Activated naive CD4-positive, alpha-beta T cell treated with anti-CD3 and anti-CD28 coated beads, Interleukin-2, amount 50 U/mL, for 72 hours (primary cell): ENCODE measurements at places on chromosomes 5 and 9.

- DNase-seq, result no peak
Measured at GRCh38 chr5:114665551-114665950, 303.7 kb downstream of the KCNN2 start.

- DNase-seq, result no peak
Measured at GRCh38 chr9:6229619-6230018, 14.0 kb downstream of the IL33 start.

DNA sequence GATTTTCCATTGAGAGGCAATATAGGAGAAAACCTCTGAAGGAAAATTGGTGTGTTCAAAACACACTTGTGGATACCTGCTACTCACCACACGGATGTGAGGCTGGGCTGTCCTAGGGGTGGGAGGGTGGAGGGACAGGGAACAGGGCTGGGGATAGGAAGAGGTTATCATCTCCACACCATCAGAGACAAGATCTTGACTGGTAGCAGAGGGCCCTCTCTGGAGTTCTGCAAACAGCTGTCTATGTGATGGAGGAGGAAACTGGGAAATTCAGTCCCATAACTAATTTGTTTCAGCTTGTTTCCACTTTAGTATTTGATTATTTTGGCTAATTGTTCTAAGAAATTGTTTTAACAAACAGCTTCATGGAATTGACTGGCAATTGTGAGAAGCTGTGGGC lies 91.6 kb upstream of the FSTL4 start:
- DNase-seq, result no peak

DNA sequence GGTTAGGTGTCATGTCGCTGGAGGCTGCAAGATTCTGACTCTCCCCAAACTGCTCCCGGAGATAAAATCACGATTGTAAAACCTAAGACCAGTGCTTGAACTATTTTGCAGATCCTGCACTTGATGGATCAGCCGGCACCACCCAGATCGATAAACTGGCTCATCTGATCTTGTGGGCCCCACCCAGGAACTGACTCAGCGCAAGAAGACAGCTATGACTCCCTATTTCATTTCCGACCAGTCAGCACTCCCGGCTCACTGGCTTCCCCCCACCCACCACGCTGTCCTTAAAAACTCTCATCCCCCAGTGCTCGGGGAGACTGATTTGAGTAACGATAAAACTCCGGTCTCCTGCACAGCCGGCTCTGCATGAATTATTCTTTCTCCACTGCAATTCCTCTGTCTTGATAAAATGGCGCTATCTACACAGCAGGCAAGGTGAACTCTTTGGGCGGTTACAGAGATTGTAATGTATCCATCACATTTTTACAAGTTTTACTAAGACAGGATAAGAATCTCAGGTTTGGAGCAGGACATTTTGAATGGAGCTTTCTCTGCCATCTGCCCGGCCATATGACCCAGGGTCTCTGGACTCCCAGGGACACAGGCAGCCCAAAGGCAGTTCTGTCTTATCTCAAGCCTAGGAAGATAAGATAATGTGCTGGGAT lies 10.6 kb upstream of the PPP1R26 start:
- DNase-seq, result no peak

DNA sequence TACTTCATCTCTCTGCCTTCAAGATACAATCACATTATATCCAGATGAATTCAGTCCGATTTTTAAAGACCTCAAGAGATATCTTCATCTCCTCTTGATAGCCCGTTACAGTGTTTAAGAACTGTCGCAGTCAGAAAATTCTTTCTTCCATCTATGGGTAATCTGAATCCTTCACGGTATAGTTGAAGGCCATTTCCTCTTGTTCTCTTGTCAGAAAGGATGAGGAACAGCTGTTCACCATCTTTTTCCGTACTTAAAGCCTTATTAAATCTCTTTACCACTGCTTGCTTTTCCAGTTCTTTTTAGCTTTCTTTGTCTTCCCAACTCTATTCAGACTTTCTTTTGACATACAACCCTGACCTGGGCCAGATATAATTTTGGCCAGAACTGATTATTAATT lies 121.8 kb downstream of the XRCC4 start:
- DNase-seq, result no peak

DNA sequence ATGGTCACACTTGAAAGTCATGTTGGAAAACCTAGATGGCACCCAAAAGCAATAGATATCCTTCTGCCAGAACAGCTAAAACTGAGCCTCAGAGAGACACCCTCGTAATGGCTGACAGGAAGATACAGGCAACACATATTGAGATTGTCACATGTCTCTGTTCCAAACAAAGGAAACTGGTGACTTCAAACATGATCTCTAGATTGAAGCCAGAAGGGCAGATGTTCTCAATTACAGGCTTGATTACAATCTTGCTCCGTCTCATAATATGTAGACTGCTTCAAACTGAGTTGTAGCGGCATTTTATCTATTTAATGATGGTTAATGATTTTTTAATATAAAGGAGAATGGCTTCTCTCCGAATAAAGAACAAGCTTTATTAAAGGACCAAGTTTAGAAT lies 774.3 kb downstream of the KCTD16 start:
- DNase-seq, result no peak

- no peak for DNase-seq
Measured at GRCh38 chr9:136051453-136051836, 43.6 kb downstream of the NACC2 start.

- DNase-seq, result no peak
Measured at GRCh38 chr9:88143957-88144625, 5.8 kb upstream of the SPATA31C2 start.

DNA sequence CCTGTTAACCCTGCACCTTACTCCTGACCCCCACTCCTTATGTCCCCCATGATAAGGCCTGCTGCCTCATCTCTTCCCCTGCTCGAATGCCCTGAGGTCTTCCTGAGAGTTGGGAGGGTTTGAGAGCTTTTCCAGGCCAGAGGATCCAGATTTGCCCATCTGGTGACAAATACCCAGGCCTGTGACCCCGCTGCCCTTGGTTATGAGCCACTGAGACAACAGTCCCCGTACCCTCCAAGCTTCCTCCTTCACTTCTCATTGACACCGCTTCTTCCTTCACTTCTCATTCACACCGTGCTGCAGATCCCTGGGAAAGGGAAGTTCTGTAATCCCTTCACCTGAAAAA lies 593 bp downstream of the GM2A start:
- no peak for DNase-seq

DNA sequence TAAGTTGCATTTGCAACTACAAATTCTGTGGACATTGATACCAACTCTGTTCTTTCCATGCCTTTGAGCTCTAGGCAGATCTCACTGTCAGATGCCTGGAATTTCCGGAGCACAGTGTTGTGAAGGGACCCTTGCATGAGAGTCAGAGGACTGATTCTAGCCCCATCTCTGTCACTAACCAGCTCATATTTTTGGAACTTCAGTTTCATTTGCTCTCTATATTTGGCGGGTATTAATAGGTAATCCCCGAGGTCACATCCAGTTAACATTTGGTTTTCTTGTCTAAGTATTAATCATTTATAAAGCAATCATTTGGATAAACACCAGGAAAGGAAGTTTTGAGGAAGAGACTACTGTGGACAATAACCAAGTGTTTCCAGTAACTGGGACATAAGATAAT lies 115.7 kb downstream of the MAN2A1 start:
- no peak for DNase-seq

DNA sequence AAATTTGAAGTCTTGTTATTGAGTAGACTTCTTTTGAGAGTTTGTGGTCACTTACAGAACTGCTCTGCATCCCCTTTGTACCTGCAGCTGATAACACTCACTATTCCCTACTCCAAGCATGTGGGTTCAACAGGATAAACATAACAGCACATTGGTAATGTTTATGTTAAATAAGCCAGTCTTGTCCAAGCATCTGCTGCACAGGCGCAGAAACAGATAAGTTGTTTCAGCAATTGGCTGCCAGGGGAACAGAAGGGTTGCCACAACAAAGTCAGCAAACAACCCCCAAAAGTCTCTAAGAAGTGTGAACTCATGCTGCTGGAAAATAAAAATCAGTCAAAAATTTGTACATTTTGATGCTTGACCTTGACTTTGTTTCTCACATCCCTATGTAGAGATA lies 174.6 kb downstream of the GDNF start:
- DNase-seq, result no peak

GRCh38 chr5:142735323-142736246 lies 34.6 kb upstream of the ARHGAP26 start:
- DNase-seq, result no peak

DNA sequence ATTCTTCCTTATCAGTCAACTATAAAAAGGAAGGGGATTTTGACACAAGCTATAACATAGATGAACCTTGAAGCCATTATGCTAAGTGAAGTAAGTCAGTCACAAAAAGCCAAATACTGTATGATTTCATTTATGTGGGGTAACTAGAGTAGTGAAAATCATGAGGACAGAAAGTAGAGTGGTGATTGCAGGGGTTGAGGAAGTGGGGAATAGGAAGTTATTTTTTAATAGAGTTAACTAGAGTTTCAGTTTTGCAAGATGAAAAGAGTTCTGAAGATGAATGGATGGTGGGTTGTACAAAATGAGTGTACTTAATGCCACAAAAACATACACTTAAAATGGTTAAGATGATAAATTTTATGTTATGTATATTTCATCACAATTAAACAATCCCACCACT lies 65.4 kb upstream of the FAM174A start:
- no peak for DNase-seq

DNA sequence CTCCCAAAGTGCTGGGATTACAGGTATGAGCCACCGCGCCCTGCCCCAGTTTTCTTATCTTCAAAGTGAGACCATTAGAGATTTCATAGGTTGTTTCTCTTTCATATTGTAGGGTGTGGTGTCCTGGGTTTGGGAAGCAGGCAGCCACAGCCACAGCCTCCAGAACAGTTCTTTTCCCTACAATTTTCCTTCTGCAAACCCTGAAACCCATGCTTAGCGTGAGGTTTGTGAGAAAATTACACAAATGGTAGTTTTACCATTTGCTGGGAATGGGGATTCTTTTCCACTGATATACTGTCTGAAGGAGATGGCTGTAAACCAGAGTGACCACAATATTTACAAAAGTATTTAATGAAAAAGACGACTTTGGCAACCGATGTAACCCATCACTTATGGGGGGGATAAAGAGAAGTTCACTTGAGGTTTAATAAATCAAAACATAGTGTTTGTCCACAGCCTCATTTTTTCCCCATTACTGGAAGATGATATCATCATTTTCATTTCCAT lies 26.7 kb upstream of the ECM2 start:
- DNase-seq, result no peak

GRCh38 chr9:2096376-2096970 lies 81.3 kb downstream of the SMARCA2 start:
- no peak for DNase-seq

- DNase-seq, result no peak
Measured at GRCh38 chr5:115257981-115258380, 4.7 kb downstream of the PGGT1B start.

DNA sequence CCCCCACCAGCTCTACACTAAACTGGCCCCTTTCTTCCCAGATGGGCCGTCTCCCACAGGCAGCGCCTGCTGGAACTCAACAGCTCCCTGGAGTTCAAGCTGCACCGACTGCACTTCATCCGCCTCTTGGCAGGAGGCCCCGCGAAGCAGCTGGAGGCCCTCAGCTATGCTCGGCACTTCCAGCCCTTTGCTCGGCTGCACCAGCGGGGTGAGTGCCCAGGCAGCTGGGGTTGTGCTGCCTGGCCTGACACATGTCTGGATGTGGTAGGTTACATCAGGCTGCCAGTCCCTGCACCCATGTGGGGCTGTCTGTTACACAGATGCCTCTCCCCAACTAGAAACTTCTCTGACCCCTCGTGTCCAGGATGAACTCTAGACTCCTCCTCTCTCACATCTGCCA lies 9.8 kb downstream of the NHP2 start:
- DNase-seq, result no peak

DNA sequence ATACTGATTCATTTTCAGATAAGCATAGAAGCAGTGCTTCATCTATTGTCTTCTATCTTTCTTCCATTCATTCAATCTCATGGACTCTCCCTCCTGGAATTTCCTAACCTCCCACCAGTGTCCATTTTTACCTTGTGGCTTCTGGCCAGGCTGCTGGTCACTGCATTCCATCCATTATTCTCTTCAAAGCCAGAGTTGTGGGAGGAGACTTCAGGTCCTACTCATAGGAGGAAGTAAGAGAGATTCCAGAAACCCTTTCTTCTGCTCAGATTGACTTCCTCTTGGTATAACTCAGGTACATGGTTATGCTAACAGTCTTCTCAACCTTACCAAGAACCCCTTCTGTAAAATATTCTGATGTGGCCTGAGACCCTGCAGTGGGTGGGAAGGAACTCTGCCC lies 153.3 kb upstream of the SLC12A2 start:
- DNase-seq, result no peak

GRCh38 chr9:90600029-90600428 lies 42.6 kb downstream of the DIRAS2 start:
- no peak for DNase-seq

- no peak for DNase-seq
Measured at GRCh38 chr5:8560776-8561175, 691.8 kb downstream of the MTRR start.

DNA sequence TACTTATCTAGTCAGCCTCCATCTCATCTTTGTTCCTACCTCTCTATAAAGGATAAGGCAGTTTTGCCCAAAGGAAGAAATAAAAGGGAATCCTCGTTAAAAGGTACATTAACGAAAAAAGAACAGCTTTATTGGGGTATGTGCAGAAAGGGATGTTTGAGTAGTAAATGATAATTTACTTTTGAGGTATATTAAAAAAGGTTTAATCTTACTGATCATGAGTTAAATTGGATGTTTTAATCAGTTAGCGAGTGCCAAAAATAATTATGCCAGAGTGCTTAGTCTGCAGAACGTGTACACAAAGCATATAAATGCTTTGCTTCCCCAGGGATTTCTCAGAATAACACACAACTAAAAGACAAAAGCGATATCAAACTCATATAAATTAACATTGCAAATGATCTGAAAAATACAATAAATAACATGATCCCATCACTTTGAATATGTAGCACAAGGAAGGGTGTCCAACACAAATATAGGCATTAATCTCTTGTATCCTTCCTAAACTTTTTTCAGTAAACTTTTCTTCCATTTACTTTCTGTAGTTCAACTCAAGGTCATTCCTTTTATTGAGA lies 865.0 kb downstream of the NR2F1-AS1 start:
- no peak for DNase-seq

DNA sequence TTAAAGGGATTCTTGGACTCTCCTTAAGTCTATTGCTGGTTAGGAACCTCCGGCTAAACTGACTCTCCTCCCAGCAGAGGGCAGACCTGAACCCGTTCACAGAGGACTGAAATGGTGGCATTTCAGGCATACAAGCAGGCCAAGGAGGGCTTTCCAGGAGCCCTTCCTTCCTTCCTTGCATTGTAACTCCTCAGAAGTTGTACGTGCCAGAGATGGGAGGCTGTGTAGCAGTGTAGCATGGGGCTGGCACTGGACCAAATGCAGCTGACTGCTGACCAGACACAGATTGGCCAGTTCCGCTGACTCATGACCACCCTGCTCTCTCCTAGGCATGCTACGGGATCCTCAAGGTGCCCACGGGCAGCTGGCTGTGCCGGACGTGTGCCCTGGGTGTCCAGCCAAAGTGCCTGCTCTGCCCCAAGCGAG lies 36.4 kb downstream of the JADE2 start:
- DNase-seq, result no peak

- peak; percentile 90 for DNase-seq
Measured at GRCh38 chr5:160399402-160400353, at the start of gene FAM200C. Gene FAM200C (minus strand): TSS chr5:160400054. CDS start chr5:160395490, 4,564 bp downstream.
